Suppressor macrophage (primary cell): ENCODE measurements at places on chromosomes 11 and 22.

DNA sequence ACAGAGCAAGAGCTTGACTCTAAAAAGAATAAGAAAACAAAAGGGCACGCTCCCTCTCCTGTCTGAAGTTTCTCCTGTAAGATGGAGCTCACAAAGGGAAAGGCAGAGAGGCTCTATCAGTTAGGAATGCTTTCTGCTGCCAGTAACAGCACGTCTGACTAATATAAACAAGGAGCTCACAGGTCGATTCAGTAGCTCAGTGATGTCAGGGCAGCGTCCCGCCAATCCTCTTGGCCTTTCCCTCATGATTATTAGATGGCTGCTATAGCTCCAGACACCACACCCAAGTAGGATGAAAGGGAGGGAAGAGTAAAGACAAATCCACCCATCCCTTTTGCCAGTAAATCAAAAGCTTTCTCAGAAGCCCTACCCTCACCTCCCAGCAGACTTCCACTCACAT, 51.3 kb upstream of the HMGXB4 start:
- no peak for DNase-seq

DNA sequence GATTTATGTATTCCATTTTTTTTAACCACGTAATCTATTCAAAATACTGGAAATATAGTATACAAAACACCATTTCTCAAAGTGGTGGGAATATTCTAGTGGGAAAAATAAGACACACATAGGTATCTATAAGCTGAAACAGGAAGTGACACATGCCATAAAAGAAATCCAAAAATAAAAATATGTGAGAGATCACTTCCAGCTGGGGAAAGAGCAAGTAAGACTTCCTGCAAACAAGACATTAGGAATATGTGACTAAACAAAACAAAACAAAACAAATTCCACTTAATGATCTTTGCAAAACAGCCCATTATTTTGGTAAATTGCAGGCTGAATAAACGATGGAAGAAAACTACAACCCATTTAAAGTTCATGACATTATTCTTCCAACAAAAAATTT, 107.3 kb upstream of the CEP126 start:
- DNase-seq, result no peak

DNA sequence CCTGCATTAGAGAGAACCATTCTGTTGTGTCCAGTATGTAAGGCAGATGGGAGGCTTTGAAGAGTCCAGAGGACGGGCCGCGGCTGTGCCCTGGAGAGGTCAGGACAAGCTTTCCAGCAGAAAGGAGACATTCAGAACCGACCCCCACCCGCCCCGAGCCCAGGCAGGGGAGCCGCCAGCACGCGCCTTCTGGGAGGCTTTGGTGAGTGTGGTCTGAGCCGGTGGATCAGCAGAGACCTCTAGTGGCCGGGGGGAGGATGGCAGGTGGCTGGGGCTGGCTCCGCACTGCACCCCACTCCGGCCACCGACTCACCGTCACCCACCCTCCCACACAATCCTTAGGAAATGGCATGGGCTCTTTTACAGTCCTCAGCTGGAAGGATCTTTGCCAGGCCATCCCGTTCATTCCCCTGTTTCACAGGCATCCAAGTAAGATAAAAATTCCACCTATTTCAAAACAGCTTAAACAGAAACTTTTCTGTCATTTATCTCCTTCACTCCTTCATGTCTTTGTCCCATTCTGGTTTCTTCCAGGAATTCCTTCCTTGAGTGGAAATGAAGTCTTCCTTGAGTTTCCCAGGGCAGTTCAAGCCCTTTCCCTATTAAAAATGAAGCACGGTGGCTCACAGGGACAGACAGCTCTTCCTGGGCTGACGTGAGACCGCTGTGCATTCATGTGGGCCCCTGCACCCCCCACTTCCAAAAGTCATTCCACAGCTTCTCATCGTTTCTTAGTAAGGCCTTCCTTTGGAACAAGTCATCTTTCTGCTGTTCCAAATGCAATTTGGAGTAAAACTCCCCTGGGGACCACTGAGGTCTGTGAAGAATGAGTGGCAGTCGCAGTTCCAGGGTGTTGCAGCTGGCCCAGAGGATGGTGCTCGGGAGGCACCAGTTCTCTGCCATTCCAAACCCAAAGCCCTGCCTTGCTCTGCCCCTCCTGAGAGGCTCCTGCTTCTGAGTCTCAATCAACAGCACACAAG, 91.0 kb downstream of the FEZ1 start:
- DNase-seq, result peak; percentile 54

DNA sequence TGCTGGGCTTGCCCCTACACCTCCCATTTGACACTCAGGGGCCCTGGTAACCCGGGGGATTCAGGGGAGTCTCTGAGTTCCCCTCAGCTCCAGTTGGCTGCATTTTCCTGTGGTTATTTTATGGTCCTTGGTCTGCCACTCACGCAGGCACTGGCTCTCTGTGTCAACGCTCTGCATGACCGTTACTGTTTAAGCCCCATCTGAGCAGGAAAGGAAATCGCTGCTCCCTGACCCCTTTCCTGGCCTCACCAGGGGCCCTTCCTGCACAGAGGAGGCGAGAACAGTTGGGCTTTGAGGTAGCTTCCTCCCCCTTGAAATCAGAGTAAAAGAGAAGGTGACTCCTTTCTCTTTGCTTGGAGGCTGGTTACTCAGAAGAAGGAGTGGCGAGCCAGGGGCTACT, 2.4 kb downstream of the C1QTNF4 start:
- DNase-seq, result no peak

- DNase-seq, result peak; percentile 38
Measured at GRCh38 chr22:31344578-31345330, 1.4 kb downstream of the PATZ1 start.

DNA sequence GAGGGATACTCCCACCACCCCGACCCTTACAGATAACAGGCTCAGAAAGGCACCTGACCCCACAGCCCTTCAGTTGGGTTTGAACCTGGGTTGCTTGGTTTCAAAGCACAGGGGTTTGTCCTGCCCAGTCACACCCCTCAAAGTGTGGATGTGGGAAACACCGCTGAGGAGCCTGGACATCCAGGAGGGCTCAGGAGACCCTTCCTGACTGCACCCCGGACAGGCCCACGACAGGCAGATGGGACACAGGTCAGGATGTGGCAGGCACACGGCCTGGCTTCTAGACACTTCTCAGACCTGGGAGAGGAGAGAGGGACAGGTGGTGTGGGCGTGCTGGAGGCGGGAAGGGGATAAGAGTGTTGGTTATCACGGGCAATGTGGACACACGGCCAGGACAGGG, 932.3 kb downstream of the BRD1 start:
- DNase-seq, result no peak

GRCh38 chr11:67195971-67196456, 70.3 kb upstream of the GRK2 start:
- DNase-seq, result no peak

DNA sequence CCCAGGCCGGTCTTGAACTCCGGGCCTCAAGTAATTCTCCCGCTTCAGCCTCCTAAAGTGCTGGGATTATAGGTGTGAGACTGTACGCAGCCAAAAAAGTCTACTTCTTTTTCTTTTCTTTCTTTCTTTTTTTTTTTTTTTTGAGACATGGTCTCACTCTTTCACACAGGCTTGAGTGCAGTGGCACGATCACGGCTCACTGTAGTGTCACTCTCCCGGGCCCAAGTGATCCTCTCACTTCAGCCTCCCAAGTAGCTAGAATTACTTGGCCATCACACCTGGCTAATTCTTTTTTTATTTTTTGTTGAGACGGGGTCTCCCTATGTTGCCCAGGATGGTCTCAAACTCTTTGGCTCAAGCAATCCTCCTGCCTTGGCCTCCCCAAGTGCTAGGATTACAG, 3.6 kb upstream of the UBE2L3 start:
- DNase-seq, result no peak

- peak; percentile 16 for DNase-seq
Measured at GRCh38 chr11:45145379-45146071, 914 bp upstream of the PRDM11 start.

DNA sequence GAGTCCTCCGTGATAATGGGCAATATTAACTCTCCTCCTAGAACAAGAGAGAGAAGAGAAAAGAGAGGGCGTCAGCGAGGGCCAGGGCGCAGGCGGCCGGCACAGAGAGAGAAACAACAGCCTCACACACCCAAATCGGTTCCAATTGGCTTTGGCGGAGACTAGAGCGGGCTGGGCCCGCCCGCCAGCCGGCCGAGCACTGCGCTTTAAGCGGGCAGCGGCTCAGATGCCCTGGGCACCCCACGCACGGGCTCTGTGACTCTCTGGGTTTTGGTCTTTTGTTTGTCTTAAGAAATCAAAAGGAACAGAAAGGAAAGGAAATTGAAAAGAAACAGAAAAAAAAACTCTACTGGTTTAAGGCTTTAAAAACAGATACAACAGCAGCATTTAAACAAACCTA, 17.0 kb downstream of the SLC22A12 start:
- no peak for DNase-seq

GRCh38 chr11:100637706-100638105, 49.4 kb upstream of the ARHGAP42 start:
- no peak for DNase-seq

GRCh38 chr11:73229321-73229895, 11.3 kb downstream of the P2RY2 start:
- no peak for DNase-seq

- DNase-seq, result peak; percentile 46
Measured at GRCh38 chr11:116605543-116606459, 167.0 kb downstream of the BUD13 start.

DNA sequence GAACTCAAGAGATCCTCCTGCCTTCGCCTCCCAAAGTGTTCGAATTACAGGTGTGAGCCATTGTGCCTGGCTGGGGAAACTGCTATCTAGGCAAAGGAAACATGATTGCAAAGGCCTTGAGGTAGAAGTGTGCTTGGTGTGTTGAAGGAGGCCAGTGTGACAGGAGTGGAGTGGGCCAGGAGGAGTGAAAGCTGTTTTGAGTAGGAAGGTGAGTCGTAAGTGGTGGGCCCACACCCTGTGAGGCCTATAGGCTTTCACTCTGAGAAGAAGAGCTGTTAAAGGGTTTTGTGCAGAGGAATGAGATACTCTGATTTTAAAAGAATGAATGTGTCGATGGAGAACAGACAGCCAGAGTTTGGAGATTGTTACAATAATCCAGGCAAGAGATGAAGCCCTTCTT, 43.4 kb downstream of the WEE1 start:
- no peak for DNase-seq

DNA sequence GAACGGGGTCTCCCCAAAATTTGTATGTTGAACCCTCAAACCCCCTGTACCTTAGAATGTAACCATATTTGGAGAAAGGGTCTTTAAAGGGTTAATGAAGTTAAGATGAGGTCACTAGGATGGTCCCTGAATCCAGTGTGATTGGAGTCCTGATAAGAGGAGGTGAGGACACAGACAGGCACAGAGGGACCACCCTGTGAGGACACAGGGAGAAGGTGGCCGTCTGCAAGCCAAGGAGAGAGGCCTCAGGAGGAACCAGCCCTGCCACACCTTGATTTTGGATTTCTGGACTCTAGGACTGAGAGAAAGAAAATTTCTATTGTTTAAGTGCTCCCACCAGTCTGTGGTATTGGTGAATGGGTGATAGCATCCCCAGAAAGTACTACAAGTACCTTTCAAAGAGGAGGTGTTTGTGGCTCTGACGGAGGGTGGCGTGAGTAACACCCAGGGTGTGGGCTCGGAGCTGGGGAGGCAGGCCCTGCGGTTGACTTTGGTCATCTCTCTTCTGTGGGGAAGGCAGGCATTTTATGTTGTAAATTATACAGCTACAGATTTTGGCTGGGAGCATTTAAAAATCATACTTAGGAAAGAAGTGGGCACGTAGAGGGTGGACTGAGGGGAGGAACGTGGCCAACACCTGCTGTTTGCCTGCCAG, 13.8 kb downstream of the MRGPRF start:
- no peak for DNase-seq

GRCh38 chr11:10943968-10944367, 86.1 kb upstream of the ZBED5 start:
- DNase-seq, result no peak

- DNase-seq, result no peak
Measured at GRCh38 chr11:2564008-2564530, 119.3 kb downstream of the KCNQ1 start.

DNA sequence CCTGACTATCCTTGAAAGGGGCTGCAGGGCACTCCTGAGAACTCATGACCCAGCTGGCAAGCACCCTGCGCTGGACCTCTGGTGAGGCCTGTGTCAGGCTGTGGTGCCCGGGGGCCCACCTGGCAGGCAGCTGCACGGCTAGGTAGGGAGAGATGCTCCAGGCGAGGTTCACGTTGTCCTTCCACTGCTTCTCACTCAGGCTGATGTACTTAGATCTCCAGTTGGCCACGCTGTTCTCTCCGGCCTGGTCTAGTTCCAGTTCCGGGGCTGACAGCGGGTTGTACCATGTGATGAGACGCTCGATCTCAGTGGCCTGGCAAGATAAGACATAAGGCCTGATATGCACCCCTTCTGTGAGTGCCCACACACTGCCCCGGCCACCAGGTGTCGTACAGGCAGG, 44.7 kb upstream of the SERPIND1 start:
- DNase-seq, result no peak

DNA sequence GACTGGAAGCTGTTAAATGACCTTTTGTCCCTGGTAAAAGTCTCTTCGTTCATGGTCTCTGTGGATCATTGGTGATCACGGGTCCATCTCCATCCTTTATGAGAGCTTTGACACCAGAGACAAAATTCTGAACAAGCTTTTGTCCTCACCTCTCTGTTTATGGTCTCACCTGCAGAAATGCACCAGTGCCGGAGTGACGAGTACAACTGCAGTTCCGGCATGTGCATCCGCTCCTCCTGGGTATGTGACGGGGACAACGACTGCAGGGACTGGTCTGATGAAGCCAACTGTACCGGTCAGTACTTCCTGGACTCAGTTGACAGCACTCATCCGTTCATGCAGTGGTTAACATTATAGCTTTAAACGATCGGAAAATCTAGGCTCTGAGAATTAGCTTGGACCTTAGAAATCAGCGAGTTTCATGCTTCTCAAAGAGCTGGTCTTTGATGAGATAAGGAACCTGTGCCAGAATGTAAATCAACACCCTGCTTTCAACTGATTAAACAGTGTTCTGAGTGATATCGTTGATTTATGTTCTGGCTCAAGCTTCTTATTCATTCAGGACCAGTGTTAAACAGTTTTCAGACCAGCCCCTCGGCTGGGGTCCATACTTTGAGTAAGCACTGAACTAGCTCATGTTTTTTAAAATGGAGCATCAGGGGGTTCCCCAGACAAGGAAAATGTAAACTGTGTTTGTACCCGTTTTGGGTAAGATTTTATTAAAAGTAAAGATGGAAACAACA, 124.5 kb upstream of the SORL1-AS1 start:
- DNase-seq, result no peak

DNA sequence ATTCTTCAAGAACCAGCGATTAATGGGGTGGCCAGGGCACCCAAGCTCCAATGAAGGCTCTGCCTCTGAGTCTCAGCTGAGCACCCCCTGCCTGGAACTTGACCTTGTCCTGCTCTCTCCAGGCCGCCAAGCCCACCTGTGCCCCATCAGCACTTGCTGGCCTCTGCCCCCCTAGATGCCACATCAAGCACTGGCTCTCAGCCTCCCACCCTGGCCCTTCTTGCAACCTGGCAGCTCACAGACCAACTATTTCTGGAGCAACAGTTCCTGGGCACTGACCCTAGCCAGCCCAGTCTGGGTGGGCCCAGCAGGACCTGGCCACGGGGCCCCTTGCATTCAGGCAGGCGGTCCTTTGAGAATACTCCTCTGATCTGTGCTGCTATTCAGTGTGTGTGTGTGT, 98.8 kb upstream of the PITPNB start:
- no peak for DNase-seq
